ENCODE measurements at places on chromosomes 4 and X.

GRCh38 chr4:164423819-164424218, 330.1 kb upstream of the SMIM31 start:
- DNase-seq = no peak

- no peak for DNase-seq
Measured at GRCh38 chr4:138775890-138776289, 239.7 kb upstream of the NOCT start.

- DNase-seq = no peak
Measured at GRCh38 chr4:86818841-86819240, 30.3 kb downstream of the SLC10A6 start.

GRCh38 chr4:40596522-40596921, 33.1 kb downstream of the RBM47 start:
- DNase-seq = no peak

DNA sequence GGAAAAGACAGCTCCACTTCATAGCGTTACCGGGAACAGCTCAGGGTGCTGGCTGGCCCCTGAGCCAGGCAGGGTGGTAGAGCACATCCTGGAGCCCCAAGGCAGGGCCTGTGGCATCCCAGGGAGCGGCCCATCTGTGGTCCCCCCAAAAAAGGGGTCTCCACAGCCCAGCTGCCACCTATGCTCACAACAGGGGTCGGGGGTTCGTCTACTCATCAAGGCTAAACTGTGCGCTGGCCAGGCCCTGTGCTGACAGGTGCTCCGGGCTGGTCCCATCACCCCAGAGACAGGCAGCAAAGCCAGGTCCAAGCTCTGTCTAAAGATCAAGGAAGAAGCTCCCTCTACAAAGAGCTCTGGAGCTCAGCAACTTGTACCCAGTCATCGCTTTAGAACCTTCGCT, 77.9 kb downstream of the DCTD start:
- no peak for DNase-seq

DNA sequence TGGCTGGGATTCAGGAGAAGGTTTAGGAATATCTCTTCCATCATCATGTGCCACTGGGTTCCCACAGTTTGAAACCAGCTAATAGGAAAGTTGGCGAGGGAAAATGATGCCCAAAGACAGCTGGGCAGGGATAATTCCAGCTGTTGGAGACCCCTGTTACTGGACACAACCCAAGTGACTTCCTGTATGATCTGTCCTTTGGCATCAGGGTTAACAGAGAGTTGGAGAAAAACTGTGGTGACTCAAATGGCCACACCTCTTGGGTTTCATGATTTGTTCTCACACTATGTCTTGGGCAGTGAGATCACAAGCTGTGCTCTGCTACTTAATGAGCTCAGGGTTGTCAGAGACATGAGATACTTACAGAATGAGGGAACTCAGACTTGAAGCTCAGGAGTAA, 3.8 kb downstream of the FGF16 start:
- DNase-seq = no peak

DNA sequence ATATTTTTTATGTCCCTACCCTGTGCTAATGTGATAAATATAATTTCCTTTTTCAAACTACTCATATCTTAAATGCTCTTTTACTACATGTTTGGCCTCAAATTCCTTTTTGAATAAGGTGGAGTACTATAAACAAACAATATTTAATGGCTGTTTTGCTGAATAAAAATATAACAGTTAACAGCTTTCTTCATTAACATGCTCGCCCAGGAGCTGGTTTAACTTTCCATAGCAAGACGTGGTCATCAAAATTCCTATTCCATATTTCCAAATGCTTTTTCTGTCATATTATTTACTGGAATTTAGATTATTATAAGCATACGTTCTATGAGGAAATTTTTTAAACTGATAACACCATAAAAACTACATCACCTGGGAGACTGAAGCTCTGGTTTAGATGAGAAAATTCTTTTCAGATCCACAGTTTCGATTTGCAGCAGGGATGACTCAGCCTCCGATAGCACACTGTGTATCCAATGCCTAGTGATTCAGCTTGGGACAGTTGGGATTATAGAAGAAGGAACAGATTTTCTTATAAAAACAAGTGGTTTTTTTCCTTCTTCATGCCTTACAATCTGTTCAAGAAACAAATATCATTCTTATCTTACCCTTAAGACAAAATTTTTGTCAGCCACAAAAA, 129.1 kb downstream of the FBXO8 start:
- no peak for DNase-seq

DNA sequence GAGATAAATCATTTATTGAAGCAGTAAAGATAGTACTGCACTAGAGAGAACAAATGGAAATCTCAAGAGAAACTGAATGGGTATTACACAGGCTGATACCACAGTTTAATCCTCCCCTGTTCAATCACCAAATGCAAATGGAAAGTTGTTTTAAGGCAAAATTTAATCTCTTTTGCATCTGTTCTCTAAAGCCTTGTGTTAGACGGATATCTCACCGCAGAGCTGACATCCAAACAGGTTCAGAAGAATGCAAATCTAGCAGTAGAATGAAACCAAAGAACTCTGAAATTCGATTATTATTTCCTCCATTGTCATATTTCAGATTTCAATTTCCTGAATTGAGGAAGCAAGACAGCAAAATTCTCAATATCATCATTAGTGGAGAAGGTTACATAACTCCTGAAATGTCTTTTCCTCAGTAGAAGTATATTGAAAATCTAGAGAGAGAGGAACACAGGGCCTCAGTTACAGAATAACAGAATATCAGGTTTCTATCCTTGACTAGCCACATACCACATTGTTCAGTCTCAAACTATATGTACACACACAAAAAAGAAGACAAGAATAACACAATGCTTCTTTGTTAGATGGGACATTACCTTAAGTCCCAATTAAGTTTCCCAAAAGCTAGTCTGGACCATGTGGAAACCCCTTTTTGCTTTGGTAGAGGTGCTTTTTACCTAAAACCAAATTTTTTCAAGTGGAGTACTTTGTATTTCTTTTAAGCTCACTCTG, 94.1 kb upstream of the BANK1 start:
- DNase-seq = no peak

All from NCI-H187 (cell line).